ENCODE measurements at places on chromosomes 2 and 18.

- DNase-seq = no peak
Measured at GRCh38 chr2:222241128-222241870, 57.5 kb downstream of the PAX3 start.

DNA sequence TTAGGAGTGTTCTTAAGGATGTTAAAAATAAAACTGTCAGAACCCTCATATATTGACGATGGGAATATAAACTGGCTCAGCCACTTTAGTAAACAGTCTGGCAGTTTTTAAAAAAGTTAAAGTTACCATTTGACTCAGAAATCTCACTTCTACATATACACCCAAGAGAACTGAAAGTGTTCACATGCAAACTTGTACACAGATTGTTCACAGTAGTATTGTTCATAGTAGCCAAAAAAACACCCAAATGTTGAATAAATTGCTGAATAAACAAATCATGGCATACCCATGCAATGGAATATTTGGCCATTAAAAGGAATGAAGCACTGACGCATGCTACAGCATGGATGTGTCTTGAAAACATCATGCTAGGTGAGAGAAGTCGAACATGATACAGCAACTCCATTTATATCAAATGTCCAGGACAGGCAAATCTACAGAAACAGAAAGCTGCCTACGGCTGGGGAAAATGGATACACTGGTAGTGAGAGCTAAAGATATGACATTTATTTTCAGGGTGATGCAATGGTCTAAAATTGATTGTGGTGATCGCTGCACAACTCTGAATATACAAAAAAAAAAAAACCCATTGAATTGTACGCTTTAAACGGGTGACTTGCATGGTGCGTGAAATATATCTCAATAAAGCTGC lies 10.1 kb downstream of the RPL31 start:
- no peak for DNase-seq

DNA sequence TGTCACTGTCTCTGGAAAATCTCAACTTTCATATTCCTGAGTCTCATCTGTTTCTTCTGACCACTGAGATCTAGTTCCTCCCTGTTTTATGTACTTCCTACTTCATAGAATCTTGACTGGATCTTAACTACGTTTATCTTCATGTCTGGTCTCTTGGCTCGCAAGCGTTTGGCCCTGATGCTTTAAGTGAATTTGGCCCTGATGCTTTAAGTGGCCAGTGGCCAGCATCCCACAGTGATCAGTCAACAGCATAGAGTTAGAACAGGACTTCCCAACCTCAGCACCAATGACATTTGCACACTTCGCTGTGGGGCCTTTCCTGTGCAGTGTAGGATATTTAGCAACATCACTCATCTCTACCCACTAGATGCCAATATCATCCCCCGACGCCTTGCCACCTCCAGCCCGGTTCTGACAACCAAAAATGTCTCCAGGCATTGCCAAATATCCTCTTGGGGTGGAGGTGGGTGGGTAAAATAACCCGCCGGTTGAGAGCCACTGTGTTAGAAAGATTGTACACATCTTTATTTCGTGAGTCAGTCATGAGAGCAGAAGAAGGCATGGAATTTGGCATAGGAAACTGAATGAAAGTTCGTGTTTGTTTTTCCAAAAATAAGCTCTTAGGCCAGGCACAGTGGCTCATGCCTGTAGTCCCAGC lies 12.2 kb downstream of the TM4SF20 start:
- no peak for DNase-seq

GRCh38 chr2:176002688-176003210 lies 682 bp upstream of the LNPK start:
- no peak for DNase-seq

DNA sequence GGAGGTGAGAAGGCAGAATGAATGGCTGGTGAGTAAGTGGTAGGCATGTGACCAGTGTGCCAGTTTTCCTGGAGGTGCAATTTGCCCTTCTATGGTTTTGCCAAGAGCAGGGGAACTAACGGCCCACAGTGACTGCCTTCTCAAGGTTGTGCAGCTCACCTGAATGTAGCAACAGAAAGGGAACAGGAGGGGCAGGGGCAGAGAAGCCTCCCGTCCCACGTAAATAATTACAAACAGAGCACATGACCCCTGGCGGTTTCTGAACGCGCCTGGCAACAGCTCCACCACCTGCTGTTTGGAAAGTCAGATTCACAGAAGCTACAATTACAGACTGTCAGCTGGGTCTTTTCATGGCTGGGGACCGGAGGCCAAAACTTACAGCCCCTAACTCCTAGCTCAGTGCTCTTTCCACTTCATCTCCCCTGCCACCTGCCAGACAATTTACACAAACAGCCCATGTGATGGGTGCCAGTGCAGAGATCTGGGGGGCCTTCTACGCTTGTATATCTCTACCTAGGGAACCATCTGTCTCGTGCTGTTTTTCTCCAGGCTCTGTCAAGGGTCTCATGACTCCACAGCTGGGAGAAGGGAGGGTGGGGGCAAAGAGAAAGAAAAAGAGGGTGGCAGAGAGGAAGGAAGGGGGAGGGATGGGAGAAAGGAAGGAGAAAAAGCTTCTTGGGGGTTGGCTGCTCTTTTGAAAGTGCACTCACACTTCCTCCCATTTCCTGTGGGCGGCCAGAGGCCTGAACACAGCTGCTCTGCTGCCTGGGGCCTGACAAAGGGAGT lies 69.6 kb downstream of the POLR1A start:
- peak; percentile 56 for DNase-seq

- no peak for DNase-seq
Measured at GRCh38 chr2:95061601-95062183, 36.2 kb downstream of the MAL start.
